MCF 10A (cell line): ENCODE measurements at places on chromosomes 4 and X.

DNA sequence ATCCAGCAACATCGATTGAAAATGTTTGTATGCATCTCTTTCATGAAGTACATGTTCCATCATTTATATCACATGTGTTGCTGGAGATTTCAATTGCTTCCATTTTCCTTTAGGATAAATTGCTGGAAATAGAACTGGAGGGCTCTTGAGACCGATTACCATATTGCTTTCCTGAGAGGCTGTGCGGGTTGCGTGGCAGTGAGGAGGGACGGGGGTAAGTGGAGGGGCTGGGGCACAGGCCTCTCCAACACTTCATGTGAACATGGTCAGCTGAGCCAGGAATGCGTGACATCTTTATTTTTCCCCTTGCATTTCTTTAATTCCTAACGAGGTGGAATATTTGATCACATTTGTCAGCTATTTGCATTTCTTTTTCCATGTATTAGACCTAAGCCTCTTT, 144.6 kb downstream of the TBL1X start:
- peaks cover 9% of the 10 kb centered on the region for H3K4me1 ChIP-seq
- DNase-seq = no peak
- no peaks in the 10 kb centered on the region for H3K36me3 ChIP-seq
- no peaks in the 10 kb centered on the region for H3K27me3 ChIP-seq
- no peak overlapping the region for H3K4me3 ChIP-seq

- peaks cover 13% of the 10 kb centered on the region for H3K27me3 ChIP-seq
- DNase-seq = no peak
- no peaks in the 10 kb centered on the region for H3K36me3 ChIP-seq
Observed at GRCh38 chr4:84362896-84363655, 136.0 kb downstream of the NKX6-1 start.

DNA sequence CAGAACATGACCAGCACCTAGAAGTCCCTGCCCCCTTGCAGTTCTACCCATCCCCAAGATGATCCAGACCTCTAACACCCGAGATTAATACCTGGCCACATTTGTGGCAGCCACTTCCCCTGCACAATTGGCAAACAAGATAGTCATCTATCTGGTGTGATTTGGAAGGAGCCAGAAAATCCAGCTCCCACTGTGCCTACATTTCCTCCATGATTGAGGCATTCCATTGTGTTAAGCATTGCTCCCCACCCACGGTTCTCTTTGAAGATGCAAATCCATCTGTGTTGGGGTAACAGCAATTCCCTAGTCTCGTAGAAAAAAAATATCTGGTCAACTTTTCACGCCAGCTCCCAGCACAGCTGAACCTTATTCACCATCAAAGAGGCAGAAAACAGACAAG, 405.0 kb downstream of the BCOR start:
- H3K36me3 ChIP-seq = no peaks in the 10 kb centered on the region
- H3K4me3 ChIP-seq = no peak overlapping the region
- peaks cover 49% of the 10 kb centered on the region for H3K27me3 ChIP-seq
- DNase-seq = no peak
- H3K27ac ChIP-seq = no peak overlapping the region
- H3K4me1 ChIP-seq = no peaks in the 10 kb centered on the region

DNA sequence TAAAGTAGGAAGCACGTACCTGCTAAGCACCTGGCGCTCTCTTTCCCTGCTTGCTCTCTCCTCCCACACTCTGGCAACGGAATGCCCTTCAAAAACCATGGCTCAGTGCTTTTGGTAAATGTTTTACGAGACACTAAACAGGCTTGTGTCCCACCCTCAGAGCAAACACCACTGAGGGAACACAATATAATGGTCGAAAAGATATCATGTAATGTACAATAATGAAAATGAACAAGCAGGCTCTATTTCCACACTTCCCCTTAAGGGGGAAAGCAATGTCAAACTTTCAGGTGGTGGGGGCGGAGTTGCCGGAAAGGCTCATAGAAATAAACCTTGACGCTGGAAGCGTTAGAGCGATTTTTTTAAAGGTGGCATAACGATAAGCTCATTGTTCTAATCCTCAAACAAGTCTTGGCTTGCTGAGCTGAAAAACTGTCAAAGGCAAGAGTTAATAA, 115.1 kb downstream of the RBM47 start:
- peak; percentile 54 for DNase-seq
- H3K4me3 ChIP-seq = no peak overlapping the region
- no peaks in the 10 kb centered on the region for H3K36me3 ChIP-seq
- H3K27me3 ChIP-seq = no peaks in the 10 kb centered on the region
- H3K4me1 ChIP-seq = peaks cover 18% of the 10 kb centered on the region
- H3K27ac ChIP-seq = no peak overlapping the region

- H3K36me3 ChIP-seq = no peaks in the 10 kb centered on the region
- H3K27me3 ChIP-seq = no peaks in the 10 kb centered on the region
- no peak overlapping the region for H3K27ac ChIP-seq
- no peaks in the 10 kb centered on the region for H3K4me1 ChIP-seq
Observed at GRCh38 chr4:106850691-106851090, 185.4 kb downstream of the DKK2 start.

GRCh38 chr4:154329268-154329868, 162.2 kb downstream of the DCHS2 start:
- H3K27ac ChIP-seq = no peak overlapping the region
- H3K4me1 ChIP-seq = no peaks in the 10 kb centered on the region
- no peaks in the 10 kb centered on the region for H3K36me3 ChIP-seq
- DNase-seq = peak; percentile 50
- no peak overlapping the region for H3K4me3 ChIP-seq

DNA sequence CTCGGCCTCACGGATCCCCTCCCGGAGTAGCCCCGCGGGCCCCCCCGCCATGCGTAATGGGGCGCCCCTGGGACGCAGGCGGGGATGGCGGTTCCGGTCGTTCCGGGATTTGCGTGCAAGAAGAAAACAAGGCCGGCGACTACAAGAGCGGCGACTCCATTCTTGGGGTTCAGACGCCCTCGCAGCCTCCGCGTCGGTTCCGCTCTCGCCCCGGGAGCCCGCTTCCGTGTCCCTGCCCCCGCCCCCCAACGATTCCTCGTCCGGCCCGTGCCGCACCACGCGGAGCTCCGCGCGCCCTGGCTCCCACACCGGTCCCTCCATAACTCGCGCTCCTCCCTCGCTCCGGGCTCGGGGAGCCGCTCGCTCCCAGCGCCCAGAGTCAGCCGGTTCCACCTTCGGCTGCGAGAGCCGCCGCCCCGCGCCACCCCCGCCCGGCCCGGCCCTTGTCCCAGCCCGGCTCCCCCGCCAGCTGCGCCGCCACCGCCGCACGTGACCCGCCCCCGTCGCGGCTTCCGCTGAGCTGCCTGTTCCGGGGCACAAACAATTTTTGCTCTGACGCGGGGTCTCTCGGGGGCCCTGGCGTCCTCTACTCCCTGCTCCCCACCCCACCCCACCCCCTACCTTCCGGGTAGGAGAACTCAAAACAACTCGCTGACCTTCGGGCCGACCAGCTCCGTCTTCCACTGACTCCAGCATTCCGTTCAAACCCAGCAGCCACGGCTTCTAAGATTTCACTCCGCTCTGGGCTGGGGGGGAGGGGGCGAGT, 78.8 kb upstream of the BCOR start:
- H3K27ac ChIP-seq = no peak overlapping the region
- DNase-seq = no peak
- no peaks in the 10 kb centered on the region for H3K4me1 ChIP-seq
- H3K36me3 ChIP-seq = no peaks in the 10 kb centered on the region

GRCh38 chr4:23297327-23297726, 592.5 kb downstream of the PPARGC1A start:
- no peaks in the 10 kb centered on the region for H3K4me1 ChIP-seq
- no peaks in the 10 kb centered on the region for H3K36me3 ChIP-seq
- H3K27me3 ChIP-seq = no peaks in the 10 kb centered on the region
- no peak overlapping the region for H3K4me3 ChIP-seq

- H3K4me1 ChIP-seq = peaks cover 31% of the 10 kb centered on the region
- peak overlapping the region; percentile 97 for H3K4me3 ChIP-seq
- DNase-seq = peak; percentile 71
- peaks cover 6% of the 10 kb centered on the region for H3K36me3 ChIP-seq
- H3K27ac ChIP-seq = peak overlapping the region; percentile 90
Observed at GRCh38 chr4:86594559-86595425, 677 bp downstream of the PTPN13 start.

GRCh38 chrX:75603833-75604232, 81.0 kb upstream of the ZDHHC15 start:
- H3K36me3 ChIP-seq = no peaks in the 10 kb centered on the region
- H3K27ac ChIP-seq = no peak overlapping the region
- DNase-seq = peak; percentile 41
- H3K27me3 ChIP-seq = peaks cover 10% of the 10 kb centered on the region

- no peaks in the 10 kb centered on the region for H3K36me3 ChIP-seq
- no peaks in the 10 kb centered on the region for H3K4me1 ChIP-seq
- DNase-seq = no peak
- H3K27ac ChIP-seq = no peak overlapping the region
Observed at GRCh38 chrX:79367907-79368306, 773 bp upstream of the ITM2A start.

GRCh38 chr4:44462259-44462658, 13.7 kb upstream of the KCTD8 start:
- no peak overlapping the region for H3K4me3 ChIP-seq
- no peak for DNase-seq
- no peaks in the 10 kb centered on the region for H3K4me1 ChIP-seq
- H3K27ac ChIP-seq = no peak overlapping the region
- H3K36me3 ChIP-seq = no peaks in the 10 kb centered on the region
- H3K27me3 ChIP-seq = no peaks in the 10 kb centered on the region

- no peaks in the 10 kb centered on the region for H3K27me3 ChIP-seq
- no peaks in the 10 kb centered on the region for H3K4me1 ChIP-seq
- H3K4me3 ChIP-seq = no peak overlapping the region
- no peak overlapping the region for H3K27ac ChIP-seq
- H3K36me3 ChIP-seq = no peaks in the 10 kb centered on the region
- no peak for DNase-seq
Observed at GRCh38 chrX:67114635-67115034, 429.2 kb upstream of the AR start.

- H3K27me3 ChIP-seq = peaks cover 49% of the 10 kb centered on the region
- DNase-seq = no peak
- peaks cover 6% of the 10 kb centered on the region for H3K36me3 ChIP-seq
- H3K27ac ChIP-seq = peak overlapping the region; percentile 96
- H3K4me1 ChIP-seq = peaks cover 15% of the 10 kb centered on the region
Observed at GRCh38 chrX:107135965-107136307, 17.3 kb upstream of the RBM41 start.

- H3K4me3 ChIP-seq = no peak overlapping the region
- H3K27me3 ChIP-seq = peaks cover 8% of the 10 kb centered on the region
- no peaks in the 10 kb centered on the region for H3K36me3 ChIP-seq
Observed at GRCh38 chr4:78265006-78265405, 207.9 kb downstream of the FRAS1 start.

GRCh38 chr4:163588532-163588931, 94.0 kb downstream of the TMA16 start:
- H3K36me3 ChIP-seq = no peaks in the 10 kb centered on the region
- no peaks in the 10 kb centered on the region for H3K27me3 ChIP-seq
- H3K4me1 ChIP-seq = peaks cover 6% of the 10 kb centered on the region

DNA sequence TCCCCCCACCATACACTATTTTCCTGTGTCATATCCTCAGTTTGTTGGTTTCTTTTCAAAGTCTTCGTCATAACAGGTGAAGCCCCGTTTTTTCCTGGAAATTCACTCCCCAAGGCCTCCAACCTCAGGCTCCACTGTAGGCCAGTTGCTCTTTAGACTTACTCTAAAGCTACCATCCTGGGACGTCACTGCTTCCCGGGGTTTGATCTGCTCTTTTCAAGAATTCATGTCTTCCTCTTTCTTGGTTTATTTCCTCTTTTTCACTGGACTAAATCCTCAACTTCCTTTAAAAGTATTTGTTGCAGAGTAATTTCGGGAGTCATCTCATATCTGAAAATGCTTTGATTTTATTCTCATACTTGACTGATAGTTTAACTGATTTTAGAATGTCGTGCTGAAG, 6.5 kb upstream of the SERTM2 start:
- H3K27me3 ChIP-seq = peaks cover 34% of the 10 kb centered on the region
- H3K4me1 ChIP-seq = no peaks in the 10 kb centered on the region
- no peak for DNase-seq

DNA sequence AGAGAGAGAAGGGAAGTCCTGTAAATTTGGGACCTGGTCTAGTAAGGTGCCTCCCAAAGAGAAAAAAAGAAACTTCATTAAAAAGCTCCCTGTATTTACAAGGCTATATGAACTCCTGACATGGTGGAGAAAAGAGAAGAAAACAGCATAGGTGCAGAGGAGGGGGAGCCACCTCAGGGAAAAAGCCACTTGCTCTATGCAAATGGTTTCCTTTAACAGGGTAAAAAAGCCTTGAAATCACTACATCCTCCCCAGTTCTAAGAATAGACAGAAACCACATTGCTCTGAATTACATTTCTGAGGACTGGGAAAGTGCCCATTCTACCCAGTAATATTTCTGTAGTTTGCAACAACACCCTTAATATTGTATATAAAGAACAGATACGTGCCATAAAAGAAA, 165.5 kb downstream of the KLF8 start:
- H3K36me3 ChIP-seq = no peaks in the 10 kb centered on the region
- H3K27me3 ChIP-seq = peaks cover 21% of the 10 kb centered on the region
- H3K4me3 ChIP-seq = no peak overlapping the region
- no peak overlapping the region for H3K27ac ChIP-seq

DNA sequence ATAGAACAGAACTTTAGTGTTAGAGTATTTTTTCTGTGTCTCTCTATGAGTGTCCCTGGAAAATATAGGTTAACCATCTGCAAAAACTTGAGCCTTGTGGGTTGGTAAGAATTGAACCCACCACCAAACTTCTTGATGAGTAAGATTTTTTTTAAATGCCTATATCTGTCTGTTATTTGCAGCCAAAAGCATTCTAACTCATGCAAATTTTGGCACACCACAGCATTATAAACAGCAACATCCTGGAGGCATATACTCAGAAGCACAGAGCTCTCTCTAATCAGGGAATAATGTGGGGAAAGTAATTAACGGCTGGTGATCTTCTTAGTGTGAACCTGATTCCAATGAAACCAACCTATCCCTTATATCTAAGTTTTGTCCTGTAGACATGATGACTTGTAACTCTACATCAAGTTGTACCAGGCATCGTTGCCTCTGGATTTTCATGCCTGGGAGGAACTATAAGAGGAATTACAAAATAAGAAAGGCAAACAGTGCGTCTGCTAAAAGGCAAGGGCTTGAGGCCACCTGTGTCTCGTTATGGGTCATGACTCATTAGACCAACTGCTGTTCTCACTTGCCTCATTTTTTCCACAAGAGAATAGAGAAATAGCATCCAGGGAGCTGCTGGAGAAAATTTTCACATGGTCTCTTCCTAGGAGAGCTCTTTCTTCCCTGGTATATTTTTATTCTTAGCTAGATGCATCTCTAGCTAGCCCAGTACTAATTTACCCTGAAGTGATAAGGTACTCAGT, 202.4 kb downstream of the CHIC2 start:
- peaks cover 9% of the 10 kb centered on the region for H3K4me1 ChIP-seq
- H3K27ac ChIP-seq = no peak overlapping the region
- peak; percentile 84 for DNase-seq
- H3K27me3 ChIP-seq = no peaks in the 10 kb centered on the region
- H3K36me3 ChIP-seq = no peaks in the 10 kb centered on the region
- no peak overlapping the region for H3K4me3 ChIP-seq

GRCh38 chr4:52657292-52657617, 1.8 kb downstream of the USP46 start:
- DNase-seq = no peak
- peaks cover 34% of the 10 kb centered on the region for H3K4me1 ChIP-seq
- peaks cover 21% of the 10 kb centered on the region for H3K36me3 ChIP-seq
- H3K27ac ChIP-seq = no peak overlapping the region
- H3K4me3 ChIP-seq = peak overlapping the region; percentile 77
- H3K27me3 ChIP-seq = no peaks in the 10 kb centered on the region

GRCh38 chr4:18202486-18202885, 180.9 kb upstream of the LCORL start:
- H3K4me3 ChIP-seq = no peak overlapping the region
- H3K36me3 ChIP-seq = no peaks in the 10 kb centered on the region
- H3K27me3 ChIP-seq = no peaks in the 10 kb centered on the region
- H3K27ac ChIP-seq = no peak overlapping the region
